Mesothelial cell of epicardium (in vitro differentiated cells): ENCODE measurements at places on chromosomes 6 and 20.
A peak's percentile ranks its signal among the peaks of the same experiment; 100 is the strongest.

DNA sequence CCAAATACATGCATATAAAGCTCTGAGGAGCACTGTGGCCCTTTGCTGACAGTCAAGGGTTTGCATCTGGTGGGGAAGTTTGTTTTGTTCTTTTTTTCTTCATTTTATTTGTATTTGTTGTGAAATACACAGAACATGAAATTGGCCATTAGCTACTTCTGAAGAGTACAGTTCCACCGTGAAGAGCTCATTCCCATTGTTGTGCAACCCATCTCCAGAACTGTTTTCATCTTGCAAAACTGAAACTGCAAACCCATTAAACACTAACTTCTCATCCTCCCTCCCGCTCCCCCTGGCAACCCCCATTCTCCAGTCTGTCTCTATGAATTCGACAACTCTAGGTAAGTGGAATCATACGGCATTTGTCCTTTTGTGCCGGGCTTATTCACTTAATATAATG lies 231.3 kb downstream of the TFAP2C start:
- peaks cover 10% of the 10 kb centered on the region for H3K27me3 ChIP-seq
- H3K4me3 ChIP-seq: no peak overlapping the region
- no peaks in the 10 kb centered on the region for H3K36me3 ChIP-seq
- peaks cover 27% of the 10 kb centered on the region for H3K4me1 ChIP-seq
- H3K27ac ChIP-seq: peak overlapping the region; percentile 27
- no peak for DNase-seq

- peaks cover 17% of the 10 kb centered on the region for H3K36me3 ChIP-seq
- no peak overlapping the region for H3K4me3 ChIP-seq
- H3K4me1 ChIP-seq: peaks cover 7% of the 10 kb centered on the region
- no peak overlapping the region for H3K27ac ChIP-seq
- H3K27me3 ChIP-seq: no peaks in the 10 kb centered on the region
- DNase-seq: no peak
Measured at GRCh38 chr6:104829183-104829958, 30.3 kb downstream of the HACE1 start.

DNA sequence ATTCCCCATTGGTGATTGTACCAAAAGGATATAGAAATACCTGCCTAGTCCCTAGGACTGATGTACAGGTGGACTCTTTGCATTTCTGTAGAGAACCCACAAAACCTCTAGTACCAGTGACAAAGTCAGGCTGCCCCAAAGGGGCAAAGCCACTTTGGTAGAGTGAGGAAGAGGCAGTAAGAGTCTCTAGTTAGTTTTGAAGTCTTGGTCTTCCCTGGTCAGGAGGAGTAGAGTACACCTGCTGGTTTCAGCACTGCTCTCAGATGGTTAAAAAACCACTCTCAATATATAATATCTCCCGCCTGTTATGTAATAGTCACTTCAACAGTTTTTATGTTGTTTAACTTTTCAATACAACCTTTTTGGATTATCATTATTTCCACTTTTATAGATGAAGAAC lies 344.9 kb downstream of the CDKAL1 start:
- DNase-seq: no peak
- H3K36me3 ChIP-seq: peaks cover 7% of the 10 kb centered on the region
- peaks cover 36% of the 10 kb centered on the region for H3K4me1 ChIP-seq
- H3K4me3 ChIP-seq: no peak overlapping the region

DNA sequence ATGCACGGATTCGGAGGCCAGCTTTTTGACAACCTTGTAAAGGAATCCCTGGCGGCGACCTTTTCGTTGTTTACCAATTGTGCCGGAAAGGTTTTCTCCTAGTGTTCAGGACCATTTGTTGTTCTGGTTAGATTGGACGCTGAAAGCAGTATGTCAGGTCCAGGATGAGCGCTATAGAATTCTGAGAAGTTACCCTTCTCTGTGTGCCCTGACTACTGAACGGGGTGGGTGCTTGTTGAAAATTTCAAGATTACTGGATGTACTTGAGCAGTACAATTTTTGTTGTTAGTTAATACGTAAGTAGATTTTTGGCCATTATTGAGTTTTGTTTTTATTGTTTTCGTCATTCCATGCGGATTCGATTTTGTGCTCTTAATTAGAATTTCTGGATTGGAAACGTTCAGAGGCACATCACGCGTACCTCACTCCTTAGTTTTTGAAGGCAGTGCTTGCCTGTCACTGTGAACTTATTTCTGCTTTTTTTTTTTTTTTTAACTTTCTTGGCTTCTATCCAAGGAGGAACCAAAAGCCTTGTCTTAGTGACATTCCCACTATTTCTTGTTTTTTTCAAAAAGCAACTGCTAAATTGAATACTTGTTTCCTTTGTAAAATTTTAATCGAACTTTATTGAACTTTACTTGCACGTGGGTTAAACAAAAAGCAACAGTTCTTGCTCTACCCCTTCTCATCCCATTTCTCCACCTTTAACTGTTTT lies 898 bp downstream of the XRN2 start:
- peaks cover 4% of the 10 kb centered on the region for H3K27me3 ChIP-seq
- peak overlapping the region; percentile 97 for H3K4me3 ChIP-seq
- peak overlapping the region; percentile 100 for H3K27ac ChIP-seq
- no peak for DNase-seq

- no peak overlapping the region for H3K27ac ChIP-seq
- no peak overlapping the region for H3K4me3 ChIP-seq
- no peaks in the 10 kb centered on the region for H3K27me3 ChIP-seq
- peaks cover 6% of the 10 kb centered on the region for H3K4me1 ChIP-seq
Measured at GRCh38 chr6:17905611-17906592, 81.5 kb downstream of the KIF13A start.

DNA sequence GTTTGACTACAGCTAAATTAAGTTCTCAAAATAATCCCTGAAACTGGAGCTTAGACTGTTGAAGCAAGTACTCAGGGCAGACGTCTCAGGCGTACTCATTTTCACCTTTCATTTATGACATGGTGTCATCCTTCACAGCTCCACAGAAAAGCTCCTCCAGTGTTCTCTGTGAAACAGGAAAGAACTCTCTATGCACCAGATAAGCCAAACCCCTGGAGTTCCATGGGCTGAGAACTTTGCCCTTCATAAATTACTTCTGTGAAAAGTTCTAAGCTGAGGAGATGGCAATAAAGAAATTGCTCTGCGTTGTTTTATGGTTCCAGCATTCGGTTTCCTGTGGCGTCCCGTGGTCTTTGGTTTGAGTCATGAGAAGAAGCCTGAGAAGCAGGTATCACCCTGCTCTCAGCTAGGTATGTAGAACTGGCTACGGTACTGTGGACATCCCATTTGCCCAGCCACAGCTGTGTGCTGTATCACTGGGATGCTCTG lies 20.2 kb upstream of the RREB1 start:
- no peak for DNase-seq
- H3K27me3 ChIP-seq: no peaks in the 10 kb centered on the region
- H3K4me1 ChIP-seq: peaks cover 12% of the 10 kb centered on the region

- H3K4me3 ChIP-seq: no peak overlapping the region
- peaks cover 5% of the 10 kb centered on the region for H3K4me1 ChIP-seq
- DNase-seq: no peak
- H3K27me3 ChIP-seq: no peaks in the 10 kb centered on the region
- H3K36me3 ChIP-seq: no peaks in the 10 kb centered on the region
Measured at GRCh38 chr6:100153636-100154275, 159.7 kb upstream of the MCHR2 start.

GRCh38 chr6:38375341-38375740 lies 264.4 kb downstream of the BTBD9 start:
- H3K36me3 ChIP-seq: no peaks in the 10 kb centered on the region
- H3K27me3 ChIP-seq: no peaks in the 10 kb centered on the region
- no peak overlapping the region for H3K4me3 ChIP-seq
- DNase-seq: no peak
- H3K27ac ChIP-seq: no peak overlapping the region

DNA sequence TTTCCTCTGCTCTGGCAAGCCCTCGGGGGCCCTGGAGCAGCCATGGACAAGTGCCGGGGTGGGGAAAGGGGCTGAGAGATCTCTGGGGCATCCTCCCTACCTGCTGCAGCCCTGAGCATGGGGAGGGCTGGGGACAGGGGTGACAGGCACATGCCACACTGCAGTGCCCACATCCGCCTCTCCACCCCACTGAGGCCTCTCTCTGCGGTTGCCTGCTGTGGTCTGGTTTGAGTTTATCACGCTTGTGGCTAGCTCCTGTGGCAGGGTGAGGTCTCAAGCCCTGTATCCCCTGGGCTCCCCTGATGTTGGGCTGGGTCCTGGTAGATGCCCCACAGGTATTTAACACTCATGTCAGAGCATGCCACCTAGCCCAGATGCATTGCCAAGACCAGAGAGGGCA lies 52.9 kb upstream of the MLN start:
- H3K27ac ChIP-seq: no peak overlapping the region
- no peak for DNase-seq
- peaks cover 12% of the 10 kb centered on the region for H3K4me1 ChIP-seq
- no peak overlapping the region for H3K4me3 ChIP-seq
- H3K27me3 ChIP-seq: peaks cover 24% of the 10 kb centered on the region

GRCh38 chr6:9564021-9564420 lies 850.9 kb downstream of the TFAP2A start:
- H3K4me1 ChIP-seq: peaks cover 2% of the 10 kb centered on the region
- no peak for DNase-seq
- H3K4me3 ChIP-seq: no peak overlapping the region

GRCh38 chr20:41165001-41165882 lies 27.9 kb downstream of the PLCG1 start:
- no peak for DNase-seq
- H3K27ac ChIP-seq: no peak overlapping the region
- H3K36me3 ChIP-seq: peaks cover 53% of the 10 kb centered on the region

DNA sequence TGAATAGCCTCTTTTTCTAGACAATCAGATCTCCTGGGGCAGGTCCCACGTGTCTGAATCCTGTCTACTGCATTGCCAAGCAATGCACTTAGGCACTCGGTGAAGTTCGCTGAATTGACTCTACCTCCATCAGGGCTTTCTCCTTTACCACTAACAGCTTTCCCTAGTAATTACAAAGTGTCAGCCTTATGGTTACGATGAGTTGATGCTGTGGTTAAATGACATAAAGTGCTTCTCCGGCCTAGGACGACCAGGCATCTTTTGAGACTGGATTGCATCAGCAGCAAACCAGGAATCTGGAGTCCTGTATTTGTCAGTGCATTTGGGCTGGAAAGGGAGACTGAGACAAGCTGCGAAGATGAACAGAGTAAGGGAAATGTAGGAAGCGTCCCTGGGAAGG lies 21.5 kb downstream of the NOX3 start:
- H3K4me3 ChIP-seq: no peak overlapping the region
- peaks cover 4% of the 10 kb centered on the region for H3K27me3 ChIP-seq
- no peak overlapping the region for H3K27ac ChIP-seq
- H3K4me1 ChIP-seq: peaks cover 9% of the 10 kb centered on the region
- H3K36me3 ChIP-seq: no peaks in the 10 kb centered on the region
- no peak for DNase-seq

DNA sequence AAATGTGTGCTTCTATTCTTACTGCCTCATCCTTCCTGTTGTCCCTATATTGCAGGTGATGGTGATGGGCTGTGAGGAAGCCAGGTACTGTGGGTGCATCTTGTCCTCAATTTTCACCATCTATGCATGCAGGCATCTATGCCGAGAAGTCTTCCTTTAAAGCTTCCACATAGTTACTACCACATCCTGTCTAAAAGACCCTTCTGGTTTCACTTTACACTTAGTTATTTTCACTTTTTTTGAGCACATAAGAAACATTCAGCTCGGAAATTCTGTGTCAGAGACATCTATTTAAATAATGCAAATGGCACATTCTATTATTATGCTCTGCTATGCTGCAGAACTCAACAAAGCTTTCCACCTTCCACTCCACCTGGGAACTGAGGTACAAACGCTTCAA lies 28.2 kb upstream of the FABP7 start:
- no peaks in the 10 kb centered on the region for H3K27me3 ChIP-seq
- peak overlapping the region; percentile 57 for H3K27ac ChIP-seq
- H3K36me3 ChIP-seq: peaks cover 9% of the 10 kb centered on the region
- no peak for DNase-seq
- H3K4me3 ChIP-seq: no peak overlapping the region

DNA sequence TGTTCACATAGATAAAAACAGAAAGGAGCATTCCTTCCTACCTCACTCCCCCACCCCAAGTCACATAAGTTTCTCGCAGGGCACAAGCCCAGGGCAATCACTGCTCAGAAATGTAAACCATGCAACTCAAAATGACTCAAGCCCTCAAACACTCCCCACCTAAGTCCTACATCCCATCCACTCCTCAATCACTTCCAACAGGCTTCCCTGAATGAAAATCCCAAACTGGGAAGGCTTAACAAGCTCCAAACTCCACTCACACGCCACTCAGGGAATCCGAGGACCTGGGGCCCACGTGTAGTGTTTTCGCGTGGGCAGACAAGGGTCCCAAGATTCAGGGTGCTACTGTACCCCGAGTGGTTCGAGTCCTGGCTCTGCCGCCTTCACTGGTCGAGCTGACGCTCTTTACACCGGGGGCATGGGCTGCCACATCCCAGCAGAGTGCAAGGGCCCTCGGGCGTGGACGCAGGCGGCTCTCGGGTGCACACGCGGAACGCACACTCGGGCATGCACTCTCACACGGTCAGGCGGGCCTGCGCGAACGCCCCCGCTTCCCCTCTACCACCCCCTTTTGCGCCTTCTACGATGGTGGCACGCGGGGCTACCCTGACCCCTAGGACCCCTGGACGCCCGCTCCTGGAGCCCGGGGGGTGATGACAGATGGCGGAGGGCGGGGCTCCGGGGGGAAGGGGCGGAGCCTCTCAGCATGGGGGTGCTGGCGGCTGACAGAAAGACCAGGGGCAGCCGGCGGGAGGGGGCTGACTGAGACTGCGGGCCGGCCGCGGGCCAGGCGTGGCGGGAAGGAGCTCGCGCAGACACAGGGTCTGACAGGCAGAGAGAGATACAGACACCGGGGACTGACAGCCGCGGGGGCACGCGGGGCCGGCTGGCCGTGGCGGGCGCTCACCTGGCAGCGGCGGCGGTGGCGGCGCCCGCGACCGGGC lies 657 bp downstream of the ZHX3 start:
- H3K36me3 ChIP-seq: no peaks in the 10 kb centered on the region
- H3K4me3 ChIP-seq: peak overlapping the region; percentile 79
- H3K4me1 ChIP-seq: peaks cover 14% of the 10 kb centered on the region

GRCh38 chr6:106875782-106876321 lies 98.7 kb downstream of the CD24 start:
- H3K4me1 ChIP-seq: peaks cover 23% of the 10 kb centered on the region
- DNase-seq: no peak
- H3K27me3 ChIP-seq: no peaks in the 10 kb centered on the region
- H3K27ac ChIP-seq: no peak overlapping the region
- no peak overlapping the region for H3K4me3 ChIP-seq

GRCh38 chr6:53544217-53544469 lies 758 bp downstream of the GCLC start:
- peaks cover 38% of the 10 kb centered on the region for H3K4me1 ChIP-seq
- peak overlapping the region; percentile 94 for H3K4me3 ChIP-seq
- no peaks in the 10 kb centered on the region for H3K36me3 ChIP-seq
